ENCODE measurements at places on chromosomes 16 and 17.

DNA sequence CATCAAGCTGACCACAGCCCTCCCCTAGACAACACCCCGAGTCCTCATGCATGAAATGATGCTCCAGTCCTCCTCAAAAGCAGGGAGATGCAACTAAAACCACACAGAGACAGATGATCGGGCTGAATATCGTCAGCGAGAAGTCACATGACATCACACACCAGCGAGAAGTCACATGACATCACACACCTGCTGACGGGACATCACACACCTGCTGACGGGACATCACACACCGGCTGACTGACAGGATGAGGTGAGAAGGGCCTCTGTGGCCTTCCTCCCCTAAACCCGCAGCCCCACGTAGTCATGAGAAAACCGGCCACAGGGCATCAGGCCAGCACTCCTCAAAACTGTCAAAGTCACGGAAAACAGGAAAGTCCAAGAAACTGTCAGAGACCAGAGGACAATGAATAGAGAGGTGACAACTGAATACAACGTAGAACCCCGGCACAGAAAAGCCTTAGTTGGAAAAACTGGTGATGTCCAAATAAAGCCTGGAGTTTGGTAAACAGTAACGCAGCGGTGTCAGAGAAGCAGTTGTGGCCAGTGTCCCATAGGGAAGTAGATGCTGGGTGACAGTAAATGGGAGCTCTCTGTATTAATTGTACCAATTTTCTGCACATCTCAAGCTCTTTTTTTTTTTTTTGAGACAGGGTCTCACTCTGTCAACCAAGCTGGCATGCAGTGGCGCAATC is 14.3 kb downstream of the LITAF start:
- no peak for DNase-seq

GRCh38 chr17:81346908-81347349 is 48.3 kb upstream of the BAHCC1 start:
- no peak for DNase-seq

DNA sequence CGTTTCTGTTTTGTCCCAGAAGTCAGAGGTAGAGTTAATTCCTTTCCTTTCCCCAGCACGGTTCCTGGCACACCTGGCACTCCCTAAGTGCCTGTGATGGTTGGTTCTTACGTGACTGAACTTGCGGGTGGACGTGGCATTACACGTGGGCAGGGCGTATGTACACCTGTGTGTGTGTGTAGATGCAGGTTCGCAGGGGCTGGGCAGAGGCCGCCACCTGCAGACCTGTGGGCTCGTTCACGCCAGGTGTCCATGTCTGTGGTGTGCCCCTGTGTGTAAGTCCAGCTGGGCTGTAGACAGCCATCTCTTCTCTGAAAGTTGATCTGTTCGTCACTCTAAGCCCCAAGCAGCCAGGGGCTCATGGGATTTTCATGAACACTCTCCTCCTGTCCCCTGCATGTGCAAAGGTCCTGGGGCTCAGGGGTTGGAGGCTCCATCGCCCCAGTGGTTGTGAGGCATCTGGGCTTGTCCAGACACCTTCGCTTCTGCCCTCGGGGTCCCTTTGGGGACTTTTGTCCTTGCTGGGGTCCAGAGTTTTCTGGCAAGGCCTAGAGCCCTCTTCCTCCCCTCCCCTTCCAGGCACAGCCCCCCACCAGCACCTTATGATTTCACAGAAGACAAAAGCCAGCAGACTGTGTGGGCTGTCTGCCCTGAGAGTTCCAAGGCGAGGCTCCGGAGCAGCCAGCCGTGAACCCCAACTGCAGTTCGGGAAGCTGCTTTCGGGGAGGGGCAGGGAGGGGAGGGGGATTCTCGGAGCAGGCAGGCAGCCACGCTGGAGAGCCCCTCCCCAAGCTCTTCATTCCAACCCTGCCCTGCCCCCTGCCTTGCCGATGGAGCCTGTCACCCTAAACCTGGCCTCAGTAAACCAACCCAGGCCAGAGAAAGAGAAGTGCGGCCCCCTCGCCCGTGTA is 5.4 kb upstream of the FSCN2 start:
- no peak for DNase-seq

DNA sequence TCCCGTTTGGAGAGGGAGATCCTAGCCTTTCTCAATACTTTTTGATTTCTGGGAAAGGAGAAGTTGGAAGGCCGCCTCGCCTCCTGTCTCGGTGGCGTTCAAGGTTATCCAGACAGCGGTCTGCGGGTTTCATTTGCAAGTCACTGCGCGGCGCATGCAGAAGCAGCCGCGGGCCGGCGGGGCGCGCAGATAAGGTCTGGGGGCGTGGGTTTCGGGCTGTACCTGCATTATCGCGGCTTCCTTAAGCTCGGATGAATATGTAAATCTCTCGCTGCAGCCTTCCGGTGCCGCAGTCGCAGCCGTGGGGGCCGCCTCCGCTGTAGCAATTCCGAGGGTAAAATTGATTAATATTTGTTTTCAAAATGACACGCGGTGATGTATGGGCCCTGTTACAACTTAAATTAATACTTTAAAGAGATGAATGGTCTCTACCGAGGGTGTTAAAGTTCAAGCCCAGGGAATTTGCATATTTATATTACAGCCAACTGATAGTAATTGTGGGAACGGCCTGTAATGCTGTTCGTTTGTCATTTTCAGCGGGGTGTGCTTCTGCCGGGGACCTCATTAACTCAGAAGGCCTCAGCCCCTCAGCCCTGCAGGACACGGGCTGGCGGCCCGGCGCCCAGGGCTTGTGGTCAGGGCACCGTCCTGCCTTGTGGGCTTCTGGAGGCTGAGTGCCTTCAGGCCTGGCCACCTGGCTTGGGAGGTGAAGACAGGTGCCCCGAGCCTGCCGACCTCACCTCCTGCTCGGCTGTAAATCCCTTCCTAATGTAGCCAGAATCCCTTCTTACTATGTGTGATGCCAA is 99.4 kb downstream of the CYLD start:
- no peak for DNase-seq

DNA sequence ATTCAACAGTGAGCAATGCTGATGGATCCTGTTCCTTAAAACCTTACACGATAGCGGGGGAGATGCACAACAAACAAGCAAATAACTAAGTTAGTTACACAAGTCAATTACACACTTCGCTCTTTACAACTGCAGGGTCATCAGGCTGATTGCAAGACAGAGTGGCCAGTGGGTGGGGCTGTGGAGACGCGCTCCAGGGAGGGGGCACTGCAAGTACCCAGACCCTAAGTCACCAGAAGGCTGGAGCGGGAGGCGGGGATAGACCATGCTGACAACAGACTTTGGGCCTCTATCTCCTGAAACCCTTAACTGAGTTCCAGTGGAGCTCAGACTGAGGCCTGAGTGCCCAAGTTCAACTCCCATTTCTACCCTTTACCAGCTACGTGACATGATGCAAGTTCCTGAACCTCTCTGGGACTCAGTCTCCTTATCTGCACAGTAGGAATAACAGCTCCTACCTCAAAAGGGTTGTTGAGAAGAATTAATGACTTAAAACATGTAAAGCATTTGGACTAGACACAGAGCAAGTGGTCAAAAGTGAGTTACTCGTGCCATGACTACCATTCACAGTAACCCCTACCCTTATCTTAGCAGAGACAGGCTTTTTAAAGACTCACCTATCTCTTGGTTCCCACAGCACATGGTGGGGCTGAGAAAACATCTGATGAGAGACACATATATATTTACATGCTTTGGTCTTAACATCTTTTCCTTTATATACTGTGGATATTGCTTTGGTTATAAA is 10.4 kb downstream of the CPPED1 start:
- peak; percentile 67 for DNase-seq

GRCh38 chr16:69402439-69402838 is 16.6 kb upstream of the TERF2 start:
- DNase-seq: no peak

DNA sequence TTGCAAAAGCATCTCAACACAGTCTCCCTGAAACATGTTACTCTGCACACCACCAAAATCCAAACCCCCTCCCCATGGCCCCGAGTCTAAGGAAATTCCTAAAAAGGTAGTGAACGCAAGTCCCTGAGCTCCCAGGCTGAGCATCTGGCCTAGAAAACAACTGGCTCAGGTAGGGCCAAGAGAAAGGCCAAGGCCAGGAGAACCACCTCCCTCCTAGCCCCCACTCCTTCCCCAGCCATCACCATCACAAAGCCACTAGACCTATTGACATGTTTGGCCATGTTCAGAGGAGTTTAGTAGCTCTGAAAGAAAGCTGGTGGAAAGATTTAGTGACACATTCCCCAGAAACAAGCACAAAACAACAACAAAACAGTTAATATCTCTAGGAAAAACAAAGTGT is 220.0 kb upstream of the PSMD7 start:
- no peak for DNase-seq

- peak; percentile 45 for DNase-seq
These were observed 10.8 kb downstream of the ASPHD1 start for GRCh38 chr16:29910819-29911675.

DNA sequence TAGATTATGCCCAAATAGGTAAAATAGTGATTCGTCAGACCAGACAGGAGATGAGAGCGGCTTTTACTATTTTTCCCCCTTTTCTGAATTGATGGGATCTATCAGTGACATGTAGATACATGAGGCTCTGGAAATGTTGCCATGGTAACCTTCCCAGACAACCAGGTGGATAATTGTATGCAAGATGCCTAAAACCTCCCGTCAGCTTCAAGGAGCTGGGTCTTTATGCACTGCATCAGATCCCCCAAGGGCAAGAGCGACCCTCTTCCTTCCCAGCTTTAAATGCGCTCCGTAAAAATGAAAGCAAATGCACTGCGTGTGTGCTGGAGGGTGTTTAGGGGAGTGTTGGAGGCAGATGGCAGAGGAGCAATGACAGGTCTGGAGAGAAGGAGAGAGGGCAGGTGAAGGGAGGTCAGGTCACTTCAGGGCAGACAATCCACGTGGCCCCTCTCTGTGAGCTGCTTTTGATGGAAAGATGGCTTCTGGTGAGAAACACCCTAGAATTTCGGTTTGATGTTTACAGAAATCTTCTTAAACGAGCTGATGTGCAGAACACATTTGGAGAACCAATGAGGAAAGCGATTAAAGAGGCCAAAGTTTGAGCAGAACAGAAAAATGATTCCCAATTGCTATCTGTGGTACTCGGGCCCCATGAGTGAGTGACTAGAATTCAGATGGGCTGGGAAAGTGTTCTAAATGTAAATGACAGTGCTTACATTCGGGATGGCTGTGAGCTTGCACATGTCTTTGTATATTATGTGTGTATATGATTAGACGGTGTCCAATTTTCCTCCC is 461.7 kb upstream of the HSBP1 start:
- DNase-seq: no peak

DNA sequence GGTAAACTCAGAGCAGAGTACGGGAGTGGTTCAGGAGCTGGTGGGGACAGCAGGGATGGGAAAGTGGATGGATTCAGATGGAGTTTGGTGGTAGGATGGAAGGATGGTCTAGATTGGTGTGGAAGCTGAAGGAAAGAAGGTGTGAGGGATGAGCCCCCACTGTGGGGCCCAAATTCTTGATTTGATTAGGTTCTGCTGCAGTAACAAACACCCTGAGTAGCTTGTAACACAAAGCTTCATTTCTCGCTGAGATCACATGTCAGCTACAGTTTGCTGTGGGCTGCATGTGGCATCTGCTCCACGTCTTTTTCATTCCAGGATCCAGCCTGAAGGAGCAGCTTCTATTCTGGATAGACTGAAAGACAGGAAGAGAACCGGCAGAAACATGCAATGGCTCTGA is 143.8 kb downstream of the IRX3 start:
- no peak for DNase-seq

GRCh38 chr17:83064021-83064731 is 15.2 kb upstream of the METRNL start:
- DNase-seq: no peak

DNA sequence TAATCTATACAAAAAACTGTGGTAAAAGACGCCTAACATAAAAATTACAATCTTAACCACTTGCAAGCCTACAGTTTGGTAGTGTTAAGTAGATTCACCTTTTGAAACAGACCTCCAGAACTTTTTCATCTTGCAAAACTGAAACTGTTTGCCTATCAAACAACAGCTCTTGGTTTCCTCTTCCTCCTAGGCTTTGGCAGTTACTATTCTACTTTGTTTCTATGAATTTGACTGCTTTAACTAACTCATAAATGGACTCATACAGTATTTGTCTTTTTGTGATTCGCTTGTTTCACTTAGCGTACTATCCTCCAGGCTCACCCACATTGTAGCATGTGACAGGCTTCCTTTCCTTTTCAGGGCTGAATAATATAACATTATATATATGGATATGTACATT is 97.0 kb downstream of the PRKCA start:
- DNase-seq: no peak

GRCh38 chr16:962901-963814 is 7.6 kb downstream of the LMF1 start:
- DNase-seq: no peak

GRCh38 chr16:426115-426905 is 861 bp downstream of the RAB11FIP3 start:
- peak; percentile 63 for DNase-seq

DNA sequence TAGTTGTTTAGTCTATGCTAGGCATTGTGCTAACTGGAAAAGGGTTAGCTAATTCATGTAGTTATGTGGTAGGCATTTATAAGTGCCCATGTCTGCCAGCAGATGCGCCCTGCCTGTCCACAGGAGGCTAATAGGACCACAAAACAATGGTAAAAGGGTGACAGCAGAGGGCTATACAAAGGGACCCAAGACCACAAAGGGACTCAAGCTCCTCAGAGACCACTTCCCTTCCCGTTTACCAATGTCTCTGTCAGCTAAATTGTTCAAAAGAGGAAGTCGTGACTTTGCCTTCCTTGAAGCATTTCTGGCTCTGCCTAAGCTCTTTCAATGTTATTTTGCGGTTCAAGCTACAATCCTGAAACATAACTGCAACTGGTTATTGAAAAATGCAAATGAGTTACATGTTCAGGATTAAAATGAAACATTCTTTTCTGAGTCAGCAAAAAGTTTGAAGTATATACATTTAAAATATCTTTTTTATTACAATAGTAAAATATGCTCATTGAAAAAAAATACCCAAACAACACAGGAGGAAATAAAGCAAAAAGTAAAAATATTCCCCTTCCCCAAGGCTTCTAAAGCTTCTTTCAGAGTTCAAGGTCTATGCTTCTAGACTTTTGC is 149.2 kb downstream of the MAF start:
- no peak for DNase-seq

- no peak for DNase-seq
These were observed 76.0 kb downstream of the METRNL start for GRCh38 chr17:83155128-83156121.

- DNase-seq: no peak
These were observed 350.1 kb upstream of the KIF2B start for GRCh38 chr17:53472586-53472985.

DNA sequence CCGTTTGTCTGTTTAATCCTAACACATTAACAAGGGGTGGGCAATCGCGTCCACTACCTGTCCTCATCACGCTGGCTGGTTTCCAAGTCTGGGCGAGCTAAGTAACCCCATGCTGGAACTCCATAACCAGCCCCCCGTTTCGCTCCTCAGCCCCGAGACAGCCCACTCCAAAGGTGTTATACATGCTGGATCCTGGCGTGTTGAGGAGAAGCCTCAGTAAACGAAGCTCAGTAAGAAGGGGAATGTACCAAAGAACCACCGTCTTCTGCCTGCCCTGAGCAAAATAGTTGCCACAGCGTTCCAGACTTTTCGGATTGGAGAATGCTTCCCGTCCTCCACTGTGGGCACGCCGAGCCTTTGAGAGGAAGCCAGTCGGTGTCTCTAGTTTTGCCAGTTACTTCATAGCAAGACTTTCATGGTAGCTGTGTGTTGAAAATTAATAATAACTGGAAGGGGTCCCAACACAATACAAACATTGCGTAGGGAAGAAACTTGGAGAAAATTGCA is 16.1 kb upstream of the C17orf78 start:
- DNase-seq: no peak

All from H1 (cell line).